PC-3 (cell line): ENCODE measurements at places on chromosomes 1 and 21. TPM values are rescaled to one million over a fixed set of nuclear protein-coding genes. Genes with fewer than 3 reads are reported as not detected.

DNA sequence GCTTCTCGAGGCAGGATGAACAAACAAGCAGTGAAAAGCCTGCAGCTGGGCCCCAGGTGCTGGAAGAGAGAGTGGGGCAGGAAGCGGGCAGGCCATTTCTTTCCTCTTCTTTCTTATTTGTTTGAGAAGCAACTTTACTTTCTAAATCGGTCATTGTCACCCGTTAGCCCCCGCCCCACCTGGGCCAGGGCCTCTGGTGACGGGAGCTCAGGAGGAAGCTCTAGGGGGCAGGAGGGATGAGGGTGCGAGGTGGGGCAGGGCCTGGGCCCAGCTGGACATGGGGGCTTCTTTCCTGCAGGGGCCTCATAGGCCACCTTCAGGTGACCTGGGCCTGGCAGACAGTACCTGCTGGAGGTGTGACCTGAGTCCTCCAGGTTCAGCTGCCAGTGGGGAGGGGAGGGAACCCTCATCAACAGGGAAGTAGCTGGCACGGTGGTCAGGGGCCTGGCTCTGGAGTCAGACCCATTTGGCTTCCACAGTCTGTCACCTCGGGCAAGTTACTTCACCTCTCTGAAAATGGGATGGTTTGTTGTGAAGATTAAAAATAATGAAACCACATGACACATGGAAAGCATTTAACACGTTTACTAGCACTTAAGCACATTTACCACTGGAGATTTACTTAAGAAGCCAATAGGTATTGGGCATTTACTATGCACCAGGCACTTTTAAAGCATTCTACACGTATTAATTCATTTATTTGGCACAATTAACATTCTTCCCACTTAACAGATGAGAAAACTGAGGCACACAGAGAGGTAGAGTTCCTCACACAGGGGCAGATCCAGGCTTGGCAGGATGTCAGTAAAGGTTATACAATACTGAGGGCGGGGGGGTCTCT lies 54.1 kb upstream of the ID3 start:
- no peak overlapping the region for H3K4me3 ChIP-seq
- no peak overlapping the region for H3K27ac ChIP-seq
- no peaks in the 10 kb centered on the region for H3K27me3 ChIP-seq
- no peaks in the 10 kb centered on the region for H3K4me1 ChIP-seq

GRCh38 chr1:171226747-171227370 lies 21.4 kb upstream of the FMO1 start:
- H3K36me3 ChIP-seq: no peaks in the 10 kb centered on the region
- DNase-seq: peak; percentile 83
- H3K4me3 ChIP-seq: no peak overlapping the region
- H3K4me1 ChIP-seq: no peaks in the 10 kb centered on the region

The H6PD gene
- total RNA-seq: 6.8 and 8.9 TPM in 2 replicates

- no peak overlapping the region for H3K27ac ChIP-seq
- DNase-seq: no peak
- peaks cover 24% of the 10 kb centered on the region for H3K36me3 ChIP-seq
- no peak overlapping the region for H3K4me3 ChIP-seq
Observed at GRCh38 chr21:33658919-33659567, 16.7 kb downstream of the ITSN1 start.

DNA sequence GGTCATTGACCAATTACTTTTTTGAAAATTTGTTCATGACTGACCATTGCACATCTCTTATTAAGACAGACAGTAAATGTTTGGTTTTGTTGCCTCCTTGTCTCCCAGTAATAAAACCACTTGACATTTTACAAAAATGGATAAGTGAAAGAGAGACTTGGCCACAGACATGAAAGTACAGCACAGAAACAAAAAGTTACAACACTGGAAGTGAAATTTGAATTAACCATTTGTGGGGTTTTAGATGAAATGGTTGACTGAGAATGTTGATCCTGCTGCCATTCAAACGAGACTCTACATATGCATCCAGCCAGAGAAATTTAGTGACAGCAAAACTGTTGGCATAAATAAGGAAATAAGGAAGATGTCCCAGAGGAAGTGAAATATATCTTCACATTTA lies 79.3 kb upstream of the B3GALT2 start:
- H3K36me3 ChIP-seq: peaks cover 2% of the 10 kb centered on the region; the same call in 1 of the 2 replicates
- no peak overlapping the region for H3K27ac ChIP-seq
- no peak for DNase-seq
- no peak overlapping the region for H3K4me3 ChIP-seq
- no peaks in the 10 kb centered on the region for H3K27me3 ChIP-seq

The RORC gene
- 0.26 TPM in 1 of 2 replicates, not detected in the other for total RNA-seq

The RGS18 gene
- not detected in 2 replicates for total RNA-seq

- no peak for DNase-seq
- H3K36me3 ChIP-seq: no peaks in the 10 kb centered on the region
- no peak overlapping the region for H3K4me3 ChIP-seq
- no peak overlapping the region for H3K27ac ChIP-seq
Observed at GRCh38 chr21:39637197-39637970, 24.6 kb downstream of the B3GALT5 start.

The GBP6 gene
- total RNA-seq: 0.17 and 0.40 TPM in 2 replicates

- no peak for DNase-seq
- no peak overlapping the region for H3K4me3 ChIP-seq
- no peaks in the 10 kb centered on the region for H3K27me3 ChIP-seq
- H3K4me1 ChIP-seq: peaks cover 36% of the 10 kb centered on the region
- H3K36me3 ChIP-seq: no peaks in the 10 kb centered on the region
- no peak overlapping the region for H3K27ac ChIP-seq
Observed at GRCh38 chr21:35142036-35142815, 93.1 kb upstream of the RUNX1 start.

- DNase-seq: no peak
- 0 out of 2 replicates have a peak, but pooled peaks cover 6% of the 10 kb centered on the region for H3K4me1 ChIP-seq
- no peak overlapping the region for H3K27ac ChIP-seq
- H3K36me3 ChIP-seq: peaks cover 21% of the 10 kb centered on the region
- H3K4me3 ChIP-seq: no peak overlapping the region
Observed at GRCh38 chr21:17793246-17794123, 25.7 kb downstream of the C21orf91 start.
